ENCODE measurements at places on chromosomes 7 and 10. TPM values are rescaled to one million over a fixed set of nuclear protein-coding genes. Genes with fewer than 3 reads are reported as not detected.

DOCK4 gene
- 52.0 TPM for total RNA-seq

TMEM248 gene
- 86.4 TPM for total RNA-seq

SPDYE6 gene
- total RNA-seq: not detected

NAT16 gene
- total RNA-seq: not detected

PITRM1 gene
- 73.1 TPM for total RNA-seq

GATAD1 gene
- total RNA-seq: 61.8 TPM

FXYD4 gene
- not detected for total RNA-seq

TMEM229A gene
- not detected for total RNA-seq

MCM10 gene
- 4.6 TPM for total RNA-seq

CHN2 gene
- total RNA-seq: 13.4 TPM

LLCFC1 gene
- not detected for total RNA-seq

SEPTIN7 gene
- 141 TPM for total RNA-seq

CPVL gene
- 30.0 TPM for total RNA-seq

GDI2 gene
- 304 TPM for total RNA-seq

TYW1 gene
- total RNA-seq: 24.1 TPM
